Motor neuron (in vitro differentiated cells): ENCODE measurements at places on chromosomes 7 and 10. TPM values are rescaled to one million over a fixed set of nuclear protein-coding genes. Genes with fewer than 3 reads are reported as not detected.

ELFN1 gene
- total RNA-seq = 8.3 and 9.7 TPM in 2 replicates

GRCh38 chr10:591646-592045 lies 97.8 kb downstream of the DIP2C start:
- no peak for ATAC-seq

DNA sequence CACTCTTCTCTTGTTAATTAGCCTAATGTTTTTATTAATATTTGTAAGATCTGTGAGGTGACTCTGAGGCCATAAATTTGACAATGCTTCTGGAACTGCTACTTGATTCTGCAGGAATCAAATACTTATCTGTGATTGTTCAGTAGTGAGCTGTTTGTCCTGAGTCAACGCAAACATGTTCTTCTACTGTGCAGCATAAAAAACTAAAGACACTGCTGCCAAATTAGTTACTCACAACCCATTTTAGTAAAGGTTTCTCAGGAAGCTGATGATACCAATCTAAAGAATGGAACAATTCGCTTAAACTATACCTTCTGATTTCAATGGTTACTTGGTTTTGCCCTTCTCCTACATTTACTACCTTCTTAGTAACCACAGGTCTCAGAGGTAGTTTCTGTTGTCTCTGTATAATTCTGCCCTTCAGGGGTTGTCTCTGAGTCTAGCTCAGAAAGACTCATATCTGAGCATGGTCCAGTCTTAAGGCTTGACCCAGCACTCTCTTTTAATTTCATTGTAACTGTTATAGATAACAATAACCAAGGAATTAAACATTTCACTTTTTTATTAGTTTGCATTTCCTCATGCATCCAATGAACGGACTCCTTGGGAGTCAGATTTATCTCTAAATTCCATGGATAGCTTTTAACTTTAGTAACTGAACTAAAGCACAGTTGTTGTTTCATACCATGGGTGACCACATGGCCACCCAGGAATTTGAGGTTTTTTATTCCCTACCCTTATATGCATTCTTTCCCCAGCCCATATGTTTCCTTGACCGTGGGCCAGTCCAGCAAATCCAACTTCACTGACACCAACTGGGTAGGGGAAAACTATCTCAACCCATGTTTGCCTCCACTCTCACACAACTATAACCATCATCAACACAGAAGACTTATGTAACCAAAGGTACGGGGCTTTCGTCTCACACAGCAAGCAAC lies 309.5 kb upstream of the TEX47 start:
- no peak for ATAC-seq

GRCh38 chr10:7717767-7718166 lies 14.7 kb downstream of the ITIH2 start:
- no peak for ATAC-seq

DNA sequence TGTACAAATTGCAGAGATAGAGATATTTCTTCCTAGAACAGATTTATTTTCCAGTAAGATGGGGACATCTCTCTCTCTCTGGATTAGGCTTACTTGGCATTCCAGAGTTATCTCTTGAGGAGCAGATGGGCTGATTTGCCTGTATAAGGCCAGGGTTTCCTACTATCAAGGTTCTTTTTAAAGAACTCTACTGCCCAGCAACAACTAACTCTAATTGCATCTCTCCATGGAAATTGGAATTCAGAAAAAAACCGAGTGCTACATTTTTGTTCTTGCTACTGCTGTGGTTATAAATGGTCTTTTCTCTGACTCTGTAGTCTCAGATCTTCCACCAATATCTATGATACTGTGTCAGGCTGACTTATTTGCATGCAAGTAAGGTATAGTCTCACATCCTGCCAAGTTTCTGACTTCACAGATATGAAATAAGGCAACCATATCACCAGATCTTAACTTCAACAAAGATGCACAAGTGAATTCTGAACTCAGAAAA lies 161.1 kb downstream of the CRPPA start:
- no peak for ATAC-seq

ENTPD1 gene
- total RNA-seq = 3.8 and 4.6 TPM in 2 replicates

DNA sequence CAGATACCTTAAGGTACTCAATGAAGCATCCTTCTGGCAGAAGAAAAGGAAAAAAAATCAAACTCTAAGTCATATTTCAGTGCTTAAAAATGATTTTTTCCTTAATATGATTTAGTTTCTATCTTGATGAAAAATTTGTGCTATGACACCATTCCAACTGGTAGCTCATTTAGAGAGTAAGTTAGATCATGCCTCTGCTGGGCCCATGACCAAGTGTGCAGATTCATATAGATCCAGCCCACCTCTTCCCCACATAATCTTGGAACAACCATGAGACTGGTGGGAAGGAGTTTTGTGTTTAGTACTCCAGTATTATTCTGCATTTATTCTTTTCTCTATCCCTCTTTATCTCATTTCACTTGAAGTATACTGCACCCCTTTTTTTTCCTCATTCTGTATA lies 908.3 kb downstream of the KCNMA1 start:
- ATAC-seq = no peak

CPVL gene
- total RNA-seq = 25.3 and 27.0 TPM in 2 replicates

SAP25 gene
- total RNA-seq = 0.43 and 2.1 TPM in 2 replicates

DNA sequence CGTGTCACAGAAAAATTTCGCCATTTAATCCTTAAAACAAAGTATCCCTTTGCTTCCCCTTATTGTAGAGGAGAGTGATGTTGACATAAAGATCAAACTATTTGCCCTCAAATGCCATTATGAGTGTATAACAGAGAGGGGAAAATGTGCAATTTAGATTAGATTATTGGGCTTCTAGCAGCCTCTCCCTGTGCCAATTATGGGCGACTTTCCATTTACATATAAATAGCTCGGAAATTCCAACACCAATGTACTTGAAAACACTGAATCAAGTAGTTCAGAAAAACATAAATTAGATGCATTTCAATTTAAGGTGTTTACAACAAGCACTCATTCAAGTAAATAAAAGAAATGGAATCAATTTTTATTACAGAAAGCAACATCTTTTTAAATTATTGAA lies 64.6 kb upstream of the LRRN3 start:
- ATAC-seq = peak; percentile 41

SLC25A28 gene
- total RNA-seq = 28.4 and 31.7 TPM in 2 replicates

DNA sequence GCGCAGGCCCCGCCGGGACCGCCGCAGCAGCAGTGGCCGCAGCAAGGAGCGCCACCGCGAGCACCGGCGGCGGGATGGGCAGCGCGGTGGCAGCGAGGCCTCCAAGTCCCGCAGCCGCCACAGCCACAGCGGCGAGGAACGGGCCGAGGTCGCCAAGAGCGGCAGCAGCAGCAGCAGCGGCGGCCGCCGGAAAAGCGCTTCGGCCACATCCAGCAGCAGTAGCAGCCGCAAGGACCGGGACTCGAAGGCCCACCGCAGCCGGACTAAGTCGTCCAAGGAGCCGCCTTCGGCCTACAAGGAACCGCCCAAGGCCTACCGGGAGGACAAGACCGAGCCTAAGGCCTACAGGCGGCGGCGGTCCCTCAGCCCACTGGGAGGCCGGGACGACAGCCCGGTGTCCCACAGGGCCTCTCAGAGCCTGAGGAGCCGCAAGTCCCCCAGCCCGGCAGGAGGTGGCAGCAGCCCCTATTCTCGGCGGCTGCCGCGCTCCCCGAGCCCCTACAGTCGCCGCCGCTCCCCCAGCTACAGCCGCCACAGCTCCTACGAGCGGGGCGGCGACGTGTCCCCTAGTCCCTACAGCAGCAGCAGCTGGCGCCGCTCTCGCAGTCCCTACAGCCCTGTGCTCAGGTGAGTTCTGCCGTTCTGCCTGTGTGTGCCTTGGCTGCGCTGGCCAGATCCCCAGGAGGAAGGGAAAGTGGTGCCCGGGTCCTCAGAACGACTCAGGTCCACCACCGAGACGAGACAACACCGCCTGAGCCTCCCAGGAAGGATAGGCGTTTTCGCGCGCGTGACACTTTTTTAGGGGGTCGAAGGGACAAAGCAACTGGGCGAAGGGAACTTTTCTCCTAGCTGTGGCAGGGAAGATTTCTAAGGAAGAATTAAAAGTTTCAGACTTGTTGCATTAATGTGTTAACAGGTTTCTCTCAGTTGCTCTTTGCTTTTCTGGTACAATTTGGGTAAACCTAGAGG lies 1.5 kb downstream of the CDK13 start:
- peak; percentile 16 for ATAC-seq

- ATAC-seq = no peak
Measured at GRCh38 chr7:129926618-129927017, 26.1 kb downstream of the UBE2H start.
